ENCODE measurements at places on chromosomes 5 and 9.

DNA sequence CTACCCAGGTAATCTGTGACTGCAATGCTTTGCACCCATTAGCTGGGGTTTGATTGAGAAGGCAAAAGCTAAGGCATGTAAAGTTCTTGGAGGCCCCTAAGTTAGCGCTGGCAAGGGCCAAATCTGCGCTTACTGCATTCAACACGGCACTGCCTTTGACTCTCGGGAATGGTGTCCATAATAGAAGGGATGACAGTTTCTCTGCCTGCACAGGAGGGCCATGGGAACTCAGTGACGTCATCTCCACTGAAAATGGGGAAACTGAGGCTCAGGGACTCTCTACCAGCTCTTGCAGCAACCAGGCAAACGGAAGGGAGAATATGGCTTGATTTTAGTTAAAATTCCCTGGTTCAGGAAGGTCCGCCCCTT lies 487 bp downstream of the SPATA24 start:
- no peak for DNase-seq

- no peak for DNase-seq
Measured at GRCh38 chr9:105053209-105053652, 125.3 kb upstream of the ABCA1 start.

DNA sequence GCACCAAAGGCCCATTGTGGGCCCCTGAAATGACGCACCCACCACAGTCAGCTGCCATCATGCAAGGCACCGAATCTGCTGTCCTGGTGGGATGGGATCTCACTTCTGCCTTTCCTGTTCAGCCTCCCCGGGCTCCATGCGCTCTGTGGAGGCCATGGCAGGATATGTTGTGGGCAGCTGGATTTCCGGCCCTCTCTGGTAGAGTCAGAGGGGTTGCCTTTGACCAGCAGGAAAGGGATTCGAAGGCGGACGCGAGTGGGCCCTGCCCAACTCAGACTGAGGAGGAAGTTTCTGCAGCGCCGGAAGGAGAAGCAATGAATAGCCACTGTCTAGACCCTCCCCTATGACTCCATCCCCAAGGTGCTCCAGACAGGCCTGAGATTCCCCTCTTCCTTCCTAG lies 35.5 kb downstream of the GADD45G start:
- no peak for DNase-seq

DNA sequence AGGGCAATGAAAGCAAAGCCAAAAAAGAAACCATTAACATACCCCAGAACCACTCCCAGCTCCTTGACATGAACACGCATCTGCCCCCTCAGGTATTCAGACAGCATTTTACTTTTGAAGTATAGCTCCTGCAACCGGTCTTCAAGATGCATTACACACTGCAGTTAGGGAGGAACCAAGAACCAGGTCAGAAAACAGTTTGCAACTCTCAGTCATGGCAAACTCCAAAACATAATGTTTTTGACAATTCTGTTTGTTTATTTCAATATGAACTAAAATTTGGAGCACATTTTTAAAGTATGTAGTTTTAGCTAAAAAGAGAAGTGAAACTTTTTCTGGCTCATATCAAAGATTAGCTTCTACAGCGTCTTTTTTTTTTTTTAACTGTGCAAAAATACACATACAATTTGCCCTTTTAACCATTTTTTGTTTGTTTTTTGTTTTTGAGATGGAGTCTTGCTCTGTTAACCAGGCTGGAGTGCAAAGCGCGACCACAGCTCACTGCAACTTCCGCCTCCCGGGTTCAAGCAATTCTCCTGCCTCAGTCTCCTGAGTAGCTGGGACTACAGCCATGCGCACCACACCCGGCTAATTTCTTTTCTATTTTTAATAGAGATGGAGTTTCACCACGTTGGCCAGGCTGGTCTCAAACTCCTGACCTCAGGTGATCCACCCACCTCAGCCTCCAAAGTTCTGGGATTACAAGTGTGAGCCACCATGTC lies 12.2 kb upstream of the RAPGEF6 start:
- DNase-seq, result no peak

DNA sequence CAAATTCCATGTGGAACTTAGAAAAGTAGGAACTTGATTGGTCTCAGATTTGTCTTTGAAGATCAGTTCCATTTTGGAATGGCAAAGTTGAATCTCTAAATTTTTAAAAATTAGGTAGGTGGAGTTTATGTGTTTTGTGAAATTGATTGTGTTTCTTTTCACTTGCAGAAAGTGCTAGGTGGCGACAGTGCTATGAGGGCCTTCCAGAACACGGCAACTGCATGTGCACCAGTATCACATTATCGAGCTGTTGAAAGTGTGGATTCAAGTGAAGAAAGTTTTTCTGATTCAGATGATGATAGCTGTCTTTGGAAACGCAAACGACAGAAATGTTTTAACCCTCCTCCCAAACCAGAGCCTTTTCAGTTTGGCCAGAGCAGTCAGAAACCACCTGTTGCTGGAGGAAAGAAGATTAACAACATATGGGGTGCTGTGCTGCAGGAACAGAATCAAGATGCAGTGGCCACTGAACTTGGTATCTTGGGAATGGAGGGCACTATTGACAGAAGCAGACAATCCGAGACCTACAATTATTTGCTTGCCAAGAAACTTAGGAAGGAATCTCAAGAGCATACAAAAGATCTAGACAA lies 2.8 kb downstream of the PHAX start:
- DNase-seq, result no peak

GRCh38 chr5:67085616-67086015 lies 111.0 kb downstream of the CD180 start:
- DNase-seq, result no peak

- DNase-seq, result no peak
Measured at GRCh38 chr5:136202469-136203205, 9.7 kb upstream of the SMIM32 start.

- DNase-seq, result no peak
Measured at GRCh38 chr5:142307146-142307890, 17.5 kb downstream of the SPRY4 start.

- no peak for DNase-seq
Measured at GRCh38 chr5:140258016-140258415, 44.9 kb downstream of the PFDN1 start.

GRCh38 chr5:16615741-16616535 lies 859 bp downstream of the RETREG1 start:
- no peak for DNase-seq

- no peak for DNase-seq
Measured at GRCh38 chr5:35487233-35488025, 130.2 kb upstream of the SPEF2 start.

DNA sequence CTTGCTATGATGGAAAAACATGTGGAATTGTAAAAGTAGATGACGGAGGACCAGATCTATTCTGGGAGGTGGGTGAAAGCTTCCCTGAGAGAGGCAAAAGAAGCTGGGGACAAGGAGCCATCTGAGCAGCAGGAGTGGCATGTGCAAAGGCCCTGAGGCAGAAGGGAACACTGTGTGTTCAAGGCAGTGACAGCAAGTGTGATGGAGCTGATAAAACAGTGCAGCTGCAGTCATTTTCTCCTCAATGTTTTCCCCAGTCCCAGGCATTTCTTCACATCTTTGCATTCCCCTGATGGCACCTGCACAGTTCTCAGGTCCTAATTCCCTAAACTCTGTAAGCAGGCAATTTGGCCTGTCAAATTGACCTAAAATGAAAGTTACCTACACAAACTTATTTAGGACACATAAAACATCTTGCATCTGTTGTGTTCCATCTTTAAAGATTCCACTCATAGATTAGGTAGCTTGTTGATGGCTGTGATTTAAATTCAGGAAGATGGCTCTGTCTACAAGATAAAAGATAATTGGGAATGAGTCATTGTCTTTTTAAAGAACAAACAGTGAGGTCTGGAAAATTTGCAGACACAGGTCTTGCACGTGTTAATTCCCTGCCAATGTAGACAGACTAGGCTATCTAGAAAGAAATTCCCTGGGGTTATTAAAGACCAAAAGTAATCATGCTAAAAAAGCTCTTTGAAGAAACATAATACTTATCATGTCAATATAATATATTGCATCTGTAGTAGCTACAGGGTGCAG lies 289.6 kb upstream of the SGCD start:
- no peak for DNase-seq

GRCh38 chr9:78695519-78695918 lies 398.6 kb downstream of the PSAT1 start:
- DNase-seq, result no peak

DNA sequence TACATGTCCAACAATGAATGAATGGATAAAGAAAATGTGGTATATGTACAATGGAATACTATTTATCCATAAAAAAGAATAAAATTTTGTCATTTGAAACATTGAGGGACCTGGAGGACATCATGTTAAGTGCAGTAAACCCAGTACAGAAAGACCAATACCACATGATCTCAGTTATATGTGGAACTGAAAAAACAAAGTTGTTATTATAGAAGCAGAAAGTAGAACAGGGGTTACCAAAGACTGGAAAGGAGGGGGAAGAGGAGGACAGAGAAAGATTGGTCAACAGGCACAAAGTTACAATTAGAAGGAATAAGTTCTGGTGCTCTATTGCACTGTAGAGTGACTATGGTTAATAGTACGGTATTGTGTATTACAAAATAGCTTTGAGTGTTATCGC lies 233.8 kb downstream of the SEMA6A start:
- DNase-seq, result no peak

DNA sequence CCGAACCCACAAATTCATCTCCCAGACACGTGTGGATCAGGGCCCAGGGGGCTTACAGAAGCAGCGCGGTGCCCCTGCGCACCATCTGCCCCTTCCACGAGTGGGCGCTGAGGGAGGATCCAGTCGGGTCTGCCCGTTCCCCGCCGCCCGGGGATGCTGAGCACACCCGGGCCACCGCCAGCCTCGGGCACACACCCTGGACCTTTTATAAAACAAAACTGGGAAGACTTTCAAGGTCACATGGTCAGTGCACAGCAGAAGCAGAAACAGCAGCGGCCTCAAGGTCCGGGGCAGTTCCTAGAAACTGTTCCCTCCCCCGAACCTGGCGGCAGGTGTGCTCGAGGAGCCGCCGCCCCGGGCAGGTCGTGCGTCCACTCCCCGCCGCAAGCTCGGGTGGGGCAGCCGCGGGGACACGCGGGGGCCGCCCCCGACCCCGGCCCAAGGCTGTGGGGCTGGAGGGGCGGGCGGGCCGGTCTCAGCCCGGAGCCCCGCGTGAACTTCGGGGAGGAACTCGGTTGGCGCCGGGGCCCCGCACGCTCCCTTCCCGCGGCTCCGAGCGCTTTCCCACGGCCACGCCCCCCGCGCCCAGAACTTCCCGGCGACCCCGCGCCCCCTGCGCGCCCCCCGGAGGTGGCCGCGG lies 633 bp upstream of the PPP1R26 start:
- no peak for DNase-seq

DNA sequence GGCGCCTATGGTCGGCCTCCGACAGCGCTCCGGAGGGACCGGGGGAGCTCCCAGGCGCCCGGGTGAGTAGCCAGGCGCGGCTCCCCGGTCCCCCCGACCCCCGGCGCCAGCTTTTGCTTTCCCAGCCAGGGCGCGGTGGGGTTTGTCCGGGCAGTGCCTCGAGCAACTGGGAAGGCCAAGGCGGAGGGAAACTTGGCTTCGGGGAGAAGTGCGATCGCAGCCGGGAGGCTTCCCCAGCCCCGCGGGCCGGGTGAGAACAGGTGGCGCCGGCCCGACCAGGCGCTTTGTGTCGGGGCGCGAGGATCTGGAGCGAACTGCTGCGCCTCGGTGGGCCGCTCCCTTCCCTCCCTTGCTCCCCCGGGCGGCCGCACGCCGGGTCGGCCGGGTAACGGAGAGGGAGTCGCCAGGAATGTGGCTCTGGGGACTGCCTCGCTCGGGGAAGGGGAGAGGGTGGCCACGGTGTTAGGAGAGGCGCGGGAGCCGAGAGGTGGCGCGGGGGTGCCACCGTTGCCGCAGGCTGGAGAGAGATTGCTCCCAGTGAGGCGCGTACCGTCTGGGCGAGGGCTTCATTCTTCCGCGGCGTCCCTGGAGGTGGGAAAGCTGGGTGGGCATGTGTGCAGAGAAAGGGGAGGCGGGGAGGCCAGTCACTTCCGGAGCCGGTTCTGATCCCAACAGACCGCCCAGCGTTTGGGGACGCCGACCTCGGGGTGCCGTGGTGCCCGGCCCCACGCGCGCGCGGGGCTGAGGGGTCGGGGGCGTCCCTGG lies 561 bp downstream of the DAPK1 start:
- no peak for DNase-seq

GRCh38 chr5:38789134-38789533 lies 56.7 kb upstream of the OSMR start:
- no peak for DNase-seq

GRCh38 chr9:8437876-8438275 lies 638.3 kb upstream of the DMAC1 start:
- DNase-seq, result no peak

- no peak for DNase-seq
Measured at GRCh38 chr9:130895481-130896232, 955 bp downstream of the QRFP start.

DNA sequence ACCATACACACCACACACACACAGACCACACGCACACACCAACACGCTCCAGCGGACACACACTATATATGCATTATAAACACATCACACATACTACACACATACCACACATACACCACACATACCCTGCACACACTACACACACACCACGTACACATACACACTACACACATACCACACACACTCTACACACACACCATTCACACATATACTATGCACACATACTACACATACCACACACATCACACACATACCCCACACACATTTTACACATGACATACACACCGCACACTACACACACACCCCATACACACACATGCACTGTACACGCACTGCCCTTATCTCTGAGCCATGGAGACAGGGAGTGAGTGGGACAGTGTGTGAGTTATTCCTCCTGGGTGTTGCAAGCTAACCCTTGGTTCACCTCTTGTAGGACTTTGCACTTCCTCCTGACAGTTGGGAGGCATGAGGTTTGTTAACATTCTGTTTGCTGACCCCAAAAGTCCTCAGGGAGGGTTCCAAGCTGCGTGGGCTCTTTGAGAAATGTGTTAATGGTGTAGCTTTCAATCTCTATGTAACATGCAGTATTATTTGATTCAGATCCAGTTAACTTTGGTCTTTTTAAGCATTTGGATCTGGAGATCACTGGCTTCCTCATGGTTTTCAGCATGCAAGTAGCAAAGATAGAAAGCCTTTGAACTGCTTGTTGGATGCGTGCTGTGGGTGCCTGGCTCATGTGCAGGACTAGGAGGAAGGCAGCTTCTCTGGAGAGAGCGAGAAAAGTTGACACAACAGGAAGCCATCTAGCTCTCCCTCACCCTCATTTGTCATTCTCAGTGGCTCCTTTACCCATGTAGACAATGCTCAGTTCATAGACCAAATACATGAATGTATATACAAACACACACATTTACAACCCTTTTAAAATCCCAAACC lies 13.7 kb downstream of the IL31RA start:
- DNase-seq, result no peak

DNA sequence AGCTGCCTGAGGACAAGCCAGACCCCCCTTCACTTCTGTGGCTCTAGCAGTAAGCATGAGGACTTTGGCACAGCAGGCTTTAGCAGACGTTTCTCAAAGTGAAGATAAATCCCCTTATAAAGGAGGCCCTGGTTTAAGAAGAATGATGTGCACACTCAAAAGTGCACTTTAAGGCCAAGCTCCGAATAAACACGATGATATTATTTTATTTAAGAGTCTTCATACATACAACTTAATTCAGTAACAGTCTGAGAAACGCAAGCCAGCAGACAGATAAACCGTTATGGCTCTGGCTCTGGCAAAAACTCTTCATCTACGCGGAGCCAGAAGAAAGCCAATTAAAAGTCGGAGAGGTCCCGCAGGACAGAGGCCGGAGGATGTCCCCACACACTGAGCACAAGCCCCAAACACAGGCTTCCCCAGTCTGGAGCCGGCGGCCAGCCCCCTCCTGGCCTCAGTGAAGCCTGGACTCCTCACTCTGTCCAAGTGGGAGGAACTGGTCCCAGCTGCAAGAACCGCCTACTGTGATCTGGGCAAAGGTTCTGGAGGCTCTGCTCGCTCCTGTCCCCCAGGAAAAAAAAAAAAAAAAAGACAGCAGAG lies 44.6 kb downstream of the ADAMTS2 start:
- no peak for DNase-seq

- DNase-seq, result no peak
Measured at GRCh38 chr5:170449232-170449631, 54.6 kb upstream of the KCNIP1 start.
